LHCN-M2 (cell line): ENCODE measurements at places on chromosomes 5 and 9.

- no peak for DNase-seq
These were observed 264.3 kb upstream of the ADCY2 start for GRCh38 chr5:7131680-7132079.

- no peak for DNase-seq
These were observed 25.3 kb upstream of the SLC31A2 start for GRCh38 chr9:113125386-113126035.

DNA sequence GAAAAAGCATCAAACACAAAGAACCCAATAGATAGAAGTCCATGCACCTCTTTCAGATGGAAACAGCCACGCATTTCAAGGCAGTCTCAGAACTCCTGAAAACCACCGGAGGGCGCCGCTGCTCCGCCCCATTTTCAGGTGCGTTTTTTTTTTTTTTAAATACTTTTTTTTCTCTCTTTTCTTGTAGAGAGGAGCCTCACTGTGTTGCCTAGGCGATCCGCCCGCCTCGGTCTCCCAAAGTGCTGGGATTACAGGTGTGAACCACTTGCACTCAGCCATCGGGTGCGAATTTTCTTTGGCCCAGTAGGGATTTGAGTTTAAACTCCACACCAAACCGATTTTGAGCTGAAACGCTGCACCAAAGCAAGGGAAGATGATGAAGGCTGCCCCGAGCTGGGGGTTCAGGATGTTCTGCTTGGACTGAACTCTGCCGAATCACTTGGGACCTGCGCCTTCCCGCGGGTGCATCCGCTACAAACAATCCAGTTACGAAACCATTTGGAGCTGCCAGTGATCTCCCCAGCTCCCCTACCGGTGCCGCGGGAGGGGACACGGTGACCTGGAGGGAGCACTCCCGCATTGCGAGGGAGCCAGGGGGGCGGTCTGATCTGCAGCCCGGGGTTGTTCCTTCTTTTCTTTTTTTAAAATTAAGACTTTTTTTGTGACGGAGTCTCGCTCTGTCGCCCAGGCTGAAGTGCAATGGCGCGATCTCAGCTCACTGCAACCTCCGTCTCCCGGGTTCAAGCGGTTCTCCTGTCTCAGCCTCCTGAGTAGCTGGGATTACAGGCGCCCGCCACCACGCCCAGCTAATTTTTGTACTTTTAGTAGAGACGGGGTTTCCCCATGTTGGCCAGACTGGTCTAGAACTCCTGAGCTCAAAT, 1.4 kb downstream of the PTGR1 start:
- DNase-seq, result peak; percentile 54

DNA sequence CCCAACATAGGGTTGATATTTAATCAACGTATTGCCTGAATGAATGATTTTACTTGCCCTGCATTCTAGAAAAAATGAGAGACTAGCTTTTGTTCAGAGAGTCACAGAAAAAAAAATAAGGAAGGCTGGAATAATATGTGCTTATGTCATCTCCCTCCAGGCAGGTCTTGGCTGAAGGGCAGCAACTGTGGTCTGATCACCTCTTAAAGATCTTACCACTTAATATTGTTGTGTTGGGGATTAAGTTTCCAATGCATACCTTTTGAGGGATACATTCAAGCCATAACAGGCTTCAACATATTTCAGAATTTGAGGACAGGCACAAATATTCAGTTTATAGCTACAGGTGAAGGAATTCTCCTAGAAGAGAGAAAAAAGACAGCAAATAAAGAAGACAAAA, 157.3 kb upstream of the S1PR3 start:
- DNase-seq, result no peak

- DNase-seq, result peak; percentile 81
These were observed 94.6 kb downstream of the ZNF608 start for GRCh38 chr5:124651663-124652513.

DNA sequence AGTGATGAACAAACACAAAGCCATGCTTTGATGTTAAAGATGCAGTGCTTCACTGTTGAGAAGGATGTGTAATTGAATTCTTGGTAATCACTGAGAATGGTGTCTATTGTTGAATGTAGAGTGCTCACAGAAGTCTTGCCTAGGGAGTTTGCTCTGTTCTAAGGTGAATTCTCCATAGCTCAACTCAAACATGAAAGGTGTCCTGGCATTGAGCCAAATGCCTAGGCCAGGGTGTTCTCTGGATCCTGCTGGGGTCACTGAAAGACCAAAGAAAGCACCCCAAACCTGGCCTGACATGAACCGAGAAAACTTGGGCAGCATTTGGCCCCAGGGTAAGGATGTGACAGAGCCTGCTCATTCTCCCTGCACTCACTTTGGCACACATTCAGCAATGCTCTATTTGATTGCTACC, 217.3 kb downstream of the ARL15 start:
- DNase-seq, result no peak

GRCh38 chr5:153742060-153742459, 251.6 kb downstream of the GRIA1 start:
- no peak for DNase-seq

DNA sequence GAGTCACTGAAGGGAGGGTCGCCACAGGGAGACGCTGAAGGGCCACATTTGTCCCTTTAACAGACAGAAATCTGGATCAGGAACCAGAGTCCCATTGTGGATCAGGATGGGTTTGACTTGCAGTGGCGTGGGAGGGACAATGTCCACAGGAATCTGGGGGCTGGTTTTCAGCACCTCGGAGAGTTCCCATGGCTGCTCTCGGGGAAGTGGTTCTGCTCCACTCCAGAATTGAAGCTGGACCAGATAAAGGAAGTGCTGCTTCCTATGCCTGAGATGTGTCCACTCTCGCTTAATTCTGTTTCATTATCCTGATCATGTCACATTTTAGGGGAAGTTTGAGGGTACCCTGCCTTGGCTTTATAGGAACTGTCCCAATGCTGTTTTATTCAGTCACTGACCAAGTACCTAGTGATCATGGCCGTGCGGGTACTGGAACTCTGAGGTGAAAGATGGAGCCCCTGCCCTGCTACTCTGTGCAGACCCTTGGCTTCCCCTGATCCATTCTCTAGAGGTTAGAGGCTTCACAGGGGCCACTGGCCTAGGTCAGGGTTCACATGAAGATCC, 28.7 kb downstream of the ENHO start:
- peak; percentile 41 for DNase-seq

DNA sequence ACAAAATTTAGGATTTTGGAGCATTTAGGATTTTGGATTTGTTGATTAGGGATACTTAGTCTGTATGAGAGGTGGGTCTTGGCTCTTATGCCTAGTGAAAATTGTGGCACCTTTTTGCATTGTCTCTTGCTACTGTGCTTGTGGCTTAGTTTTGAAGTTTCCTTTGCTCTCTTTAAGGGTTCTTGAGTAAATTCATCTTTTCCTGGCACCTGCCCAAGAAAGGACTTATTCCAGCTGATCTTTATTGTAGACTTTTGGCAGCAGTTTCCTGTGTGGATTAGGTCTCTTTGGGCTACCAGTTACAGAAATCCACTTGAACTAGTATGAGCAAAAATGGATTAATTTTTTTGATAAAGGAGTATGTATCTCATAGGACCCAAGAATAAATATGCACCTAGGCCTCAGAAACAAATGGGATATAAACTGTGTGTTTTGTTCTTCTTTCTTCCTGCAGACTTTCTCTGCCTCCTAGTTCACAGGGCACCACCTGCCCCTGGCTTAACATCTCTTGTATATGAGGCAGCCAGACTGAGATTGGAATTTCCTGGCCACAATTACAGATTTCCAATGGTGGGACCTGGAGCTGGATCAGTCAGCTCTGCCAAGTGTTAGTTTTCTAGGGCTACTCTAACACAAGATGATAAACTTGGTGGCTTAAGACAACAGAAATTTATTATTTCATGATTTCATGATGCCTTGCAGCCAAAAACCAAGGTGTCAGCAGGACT, 44.6 kb downstream of the FOCAD start:
- peak; percentile 48 for DNase-seq
